NCI-H1417 treated with DMSO at 0.1 percent for 48 hours (cell line): ENCODE measurements at places on chromosomes 3 and 15.

- no peak for DNase-seq
These were observed 63.9 kb upstream of the ACAD9 start for GRCh38 chr3:128815318-128816064.

DNA sequence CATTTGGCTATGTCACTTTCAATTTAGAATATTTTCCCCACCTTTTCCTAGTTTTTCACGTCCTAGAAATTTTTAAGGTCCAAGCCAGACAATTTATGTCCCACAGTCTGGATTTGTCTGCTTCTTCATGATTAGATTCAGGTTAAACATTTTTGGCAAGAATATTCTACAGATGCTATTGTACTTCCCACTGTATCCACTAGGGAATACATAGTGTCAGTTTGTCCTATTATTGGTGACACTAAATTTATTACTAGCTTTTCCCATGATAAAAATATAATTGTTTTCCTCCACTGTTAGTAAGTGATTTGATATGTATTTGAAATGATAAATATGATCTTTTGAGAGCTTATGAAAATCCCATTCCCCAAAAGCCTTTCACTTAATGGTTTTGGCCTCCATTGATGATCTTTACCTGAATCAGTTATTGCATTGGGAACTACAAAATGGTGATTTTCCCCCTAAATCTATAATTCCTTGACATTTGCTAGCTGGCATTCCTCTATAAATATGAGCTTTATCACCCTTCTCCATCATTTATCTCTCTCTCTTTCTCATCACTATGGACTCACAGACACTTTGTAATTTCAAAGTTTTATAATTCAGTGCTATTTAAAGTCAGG, 8.3 kb downstream of the ARL14 start:
- DNase-seq: no peak

DNA sequence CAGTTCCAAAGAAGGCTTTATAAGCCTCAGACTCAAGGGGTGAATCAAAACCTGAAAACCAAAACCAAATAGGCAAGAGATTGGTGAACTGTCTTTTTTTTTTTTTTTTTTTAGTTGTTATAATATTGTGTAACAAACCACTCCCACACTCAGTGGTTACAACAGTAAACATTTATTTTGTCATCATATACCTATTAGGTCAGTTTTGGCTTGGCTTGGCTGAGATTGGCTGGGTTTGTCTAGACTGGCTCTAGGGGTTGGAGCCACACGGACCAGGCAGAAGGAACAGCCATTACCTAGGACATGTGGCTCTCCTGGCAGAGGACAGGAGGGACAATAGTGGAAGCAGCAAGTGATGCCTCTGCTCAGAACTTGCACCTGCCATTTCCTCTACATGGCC, 26.4 kb upstream of the RYR3 start:
- DNase-seq: no peak

- DNase-seq: no peak
These were observed 252.9 kb upstream of the CBLB start for GRCh38 chr3:106121491-106122289.

- no peak for DNase-seq
These were observed 548.5 kb downstream of the OCA2 start for GRCh38 chr15:27550635-27551034.

- DNase-seq: no peak
These were observed 6.4 kb upstream of the ANKDD1A start for GRCh38 chr15:64905119-64905831.

DNA sequence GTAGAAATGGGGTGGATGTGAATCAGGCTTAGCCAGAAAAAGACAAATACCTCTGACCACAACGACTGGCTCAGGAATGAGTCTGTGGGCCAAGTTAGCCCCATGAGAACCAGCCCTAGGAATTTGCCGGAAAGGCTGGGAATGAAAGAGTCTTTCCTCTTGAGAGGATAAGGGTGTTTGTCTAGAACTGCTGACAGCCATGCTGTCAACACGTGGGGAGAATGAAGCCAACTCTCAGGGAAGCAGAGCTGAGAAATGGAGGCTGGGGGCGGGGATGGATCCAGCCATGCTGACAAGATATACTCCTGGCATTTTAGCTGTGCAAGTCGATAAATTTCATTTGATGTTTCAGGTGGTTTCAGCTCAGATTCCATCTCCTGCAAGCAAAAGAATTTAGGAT, 10.6 kb upstream of the SLC6A1 start:
- DNase-seq: no peak

GRCh38 chr15:95323796-95324195, 1006.7 kb upstream of the NR2F2 start:
- DNase-seq: no peak

DNA sequence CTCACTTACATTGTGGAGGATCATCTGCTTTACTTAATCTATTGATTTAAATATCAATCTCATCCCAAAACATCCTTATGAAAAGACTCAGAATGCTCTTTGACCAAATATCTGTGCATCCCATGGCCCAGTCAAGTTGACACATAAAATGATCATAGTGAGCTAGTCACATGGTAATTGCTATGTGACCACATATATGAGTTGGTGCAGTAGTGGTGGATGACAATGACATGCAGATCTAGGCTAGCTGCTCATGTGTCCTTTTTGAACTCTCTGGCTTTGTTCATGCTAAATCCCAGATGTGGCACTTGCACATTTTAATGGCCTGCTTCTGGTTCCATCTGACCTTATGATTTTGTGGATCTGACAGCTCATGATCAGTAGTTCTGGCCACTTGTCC, 156.2 kb downstream of the NFKBIZ start:
- DNase-seq: no peak

GRCh38 chr3:107238787-107239186, 138.5 kb upstream of the CCDC54 start:
- DNase-seq: no peak

DNA sequence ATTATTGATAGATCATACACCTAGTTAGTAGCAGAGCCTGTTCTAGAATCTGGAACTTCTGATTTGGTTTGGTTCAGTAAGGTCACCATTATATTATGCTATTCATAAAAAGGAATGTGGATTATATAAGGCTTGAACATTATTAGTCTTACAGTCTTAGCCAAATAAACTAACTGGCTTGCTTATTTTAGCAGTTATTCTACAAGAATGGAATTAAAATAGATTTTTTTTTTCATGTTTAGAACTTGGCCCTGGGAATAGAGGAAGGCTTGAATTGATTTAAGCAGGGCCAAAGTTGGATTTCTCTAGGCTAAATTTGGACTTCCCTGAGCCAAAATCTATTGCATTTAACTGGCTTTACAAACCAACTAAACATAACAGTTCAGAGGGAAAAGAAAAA, 24.4 kb downstream of the DTWD1 start:
- no peak for DNase-seq

- DNase-seq: no peak
These were observed 528.9 kb downstream of the IGSF11 start for GRCh38 chr3:118505784-118506183.

- DNase-seq: no peak
These were observed 88.4 kb downstream of the APBA2 start for GRCh38 chr15:28974142-28974541.

DNA sequence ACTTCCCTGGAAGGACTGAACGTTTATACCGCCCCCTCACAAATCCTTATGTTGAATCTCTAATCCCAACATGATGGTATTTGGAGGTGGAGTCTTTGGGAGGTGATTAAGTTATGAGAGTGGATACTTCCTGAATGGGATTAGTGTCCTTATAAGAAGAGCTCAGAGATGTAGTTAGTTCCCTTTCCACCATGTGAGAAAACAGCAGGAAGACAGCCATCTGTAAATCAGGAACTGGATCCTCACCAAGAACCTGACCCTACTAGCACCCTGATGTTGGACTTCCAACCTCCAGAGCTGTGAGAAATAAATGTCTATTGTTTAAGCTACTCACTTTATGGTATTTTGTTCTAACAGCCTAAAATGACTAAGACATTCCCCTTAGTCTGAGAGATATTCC, 33.3 kb upstream of the SACM1L start:
- no peak for DNase-seq

DNA sequence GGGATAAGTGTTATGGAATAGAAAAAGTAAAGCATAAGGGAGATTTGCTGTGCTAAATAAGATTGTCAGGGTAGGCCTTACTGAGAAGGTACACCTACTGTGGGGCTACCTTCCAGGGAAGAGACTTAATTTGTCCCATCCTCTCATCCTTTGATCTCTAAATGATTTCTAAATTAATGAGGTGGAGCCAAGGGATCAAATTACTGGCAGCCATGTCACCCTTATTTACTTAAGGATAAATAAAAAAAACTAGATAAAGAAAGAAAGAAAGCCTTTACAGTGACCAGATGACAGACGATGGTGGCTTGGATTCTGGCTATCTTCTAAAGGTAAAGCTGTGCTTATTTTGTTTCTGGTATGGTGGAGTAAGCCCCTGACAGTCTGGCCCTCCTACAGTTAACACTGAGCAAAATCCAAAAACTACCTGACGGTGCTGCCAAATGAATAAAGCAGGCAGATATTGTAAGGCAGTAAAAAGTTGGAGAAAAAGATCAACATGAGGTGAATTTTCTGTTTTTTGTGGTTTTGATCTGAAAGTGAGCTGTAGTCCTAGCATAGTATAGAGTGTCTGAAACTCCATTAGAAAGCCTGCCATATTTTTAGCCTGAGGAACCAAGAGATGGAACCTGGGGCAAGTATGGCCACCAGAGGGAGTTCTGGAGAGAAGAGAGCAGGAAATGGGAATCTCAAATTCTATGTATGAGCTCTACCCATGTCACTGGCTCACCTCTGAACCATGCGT, 285.1 kb upstream of the MANF start:
- no peak for DNase-seq

GRCh38 chr3:191383124-191383523, 52.8 kb upstream of the UTS2B start:
- no peak for DNase-seq

GRCh38 chr15:60890375-60891230, 338.5 kb downstream of the RORA start:
- no peak for DNase-seq

DNA sequence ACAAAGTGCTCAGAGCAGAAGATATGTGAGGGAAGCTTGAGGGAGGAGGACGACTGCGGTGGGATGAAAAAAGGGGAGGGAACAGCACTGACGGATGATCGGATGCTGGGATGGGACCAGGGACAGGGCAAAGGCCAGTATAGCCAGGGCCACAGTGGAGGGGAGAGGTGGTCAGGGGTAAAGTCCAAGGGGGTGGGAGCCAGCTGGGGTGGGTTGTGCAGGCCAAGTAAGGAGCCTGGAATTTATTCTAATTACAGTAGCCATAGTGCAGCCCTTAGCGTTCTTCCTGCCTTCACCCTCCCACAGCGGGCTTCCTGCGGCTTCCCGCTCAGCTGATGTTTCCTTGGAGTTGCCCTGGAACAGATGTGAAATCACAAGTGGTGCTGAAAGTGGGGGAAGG, 7.6 kb upstream of the APEH start:
- no peak for DNase-seq

DNA sequence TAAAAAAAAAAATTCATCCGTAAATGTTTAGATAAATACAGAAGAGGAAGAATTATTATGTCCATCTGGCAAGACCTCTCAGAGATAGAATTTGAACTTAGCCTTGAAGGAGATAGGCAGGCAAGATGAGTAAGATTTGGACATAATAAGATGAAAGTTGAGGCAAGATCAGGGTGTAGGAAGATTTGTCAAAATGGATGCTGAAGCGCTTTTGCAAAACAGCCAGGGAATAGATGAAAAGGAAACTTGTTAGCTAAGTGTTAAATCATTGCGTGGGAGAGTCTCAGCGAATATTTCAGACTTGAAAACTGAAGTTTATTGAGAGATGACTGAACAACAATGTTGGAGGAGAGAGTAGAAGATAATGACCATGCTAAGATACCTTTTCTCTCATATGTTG, 7.2 kb downstream of the BRK1 start:
- DNase-seq: no peak

GRCh38 chr15:66701422-66702034, 508 bp upstream of the SMAD6 start:
- DNase-seq: no peak

- DNase-seq: no peak
These were observed 34.8 kb upstream of the RASA2 start for GRCh38 chr3:141452045-141452444.

DNA sequence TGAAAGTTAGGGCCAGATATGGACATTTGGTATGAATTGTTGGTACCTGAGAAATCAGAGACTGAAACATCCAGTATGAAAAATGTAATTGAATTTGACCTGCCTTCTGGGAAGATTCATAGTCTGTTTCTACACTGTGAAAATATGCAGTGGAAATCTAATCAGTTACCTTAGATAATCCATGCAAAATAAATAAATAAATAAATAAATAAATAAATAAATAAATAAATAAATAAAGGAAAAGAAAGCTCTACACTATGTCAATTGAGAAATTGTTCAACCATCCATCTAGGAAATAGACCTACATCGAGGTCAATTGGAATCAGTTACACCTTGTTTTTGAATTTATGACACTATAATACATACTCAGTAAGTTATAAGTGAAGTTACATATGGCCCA, 252.3 kb downstream of the VGLL3 start:
- no peak for DNase-seq

DNA sequence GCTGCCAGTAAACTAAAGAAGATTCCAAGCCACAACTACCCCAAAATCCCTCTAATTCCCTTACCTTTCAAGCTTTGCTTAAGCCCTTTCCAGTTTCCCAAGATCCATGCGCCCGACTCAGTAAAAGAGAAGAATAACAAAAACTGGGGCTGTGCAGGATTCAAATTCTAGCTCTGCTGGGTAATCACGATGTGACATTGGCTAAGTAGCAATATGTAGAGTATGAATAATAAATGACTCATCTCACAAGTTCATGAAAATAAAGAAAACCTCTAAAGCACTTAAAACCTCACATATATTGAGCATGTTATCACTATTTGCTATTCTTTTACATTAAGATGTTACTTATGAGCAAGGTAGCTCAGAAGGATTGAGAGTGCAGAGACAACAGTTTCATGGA, 522.2 kb upstream of the ZNF717 start:
- no peak for DNase-seq

- DNase-seq: no peak
These were observed 35.6 kb downstream of the NSUN3 start for GRCh38 chr3:94098452-94098851.

- no peak for DNase-seq
These were observed 2.9 kb downstream of the KLHL24 start for GRCh38 chr3:183638101-183638852.

DNA sequence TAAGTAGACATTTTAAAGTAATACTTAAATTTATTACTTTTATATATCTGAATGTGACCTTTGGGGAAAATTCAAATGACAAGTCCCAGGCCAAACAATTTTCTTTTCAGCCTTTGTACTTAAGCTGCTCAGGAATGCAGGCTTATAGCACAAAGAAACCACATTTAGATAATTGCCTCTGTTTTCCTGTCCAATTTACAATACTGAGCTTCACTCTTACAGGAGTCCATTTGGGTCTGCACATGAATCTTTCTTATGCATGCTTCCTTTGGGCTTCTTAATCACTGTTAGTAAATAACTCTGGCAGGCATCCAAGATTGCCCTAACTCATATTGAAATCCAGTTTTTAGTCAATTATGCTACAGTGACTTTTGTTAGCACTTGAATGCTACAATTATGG, 459.4 kb upstream of the TGFBR2 start:
- DNase-seq: no peak

- no peak for DNase-seq
These were observed 12.2 kb downstream of the ZDHHC3 start for GRCh38 chr3:44963571-44964325.

GRCh38 chr15:62901087-62901486, 141.5 kb upstream of the TPM1 start:
- DNase-seq: no peak
